ENCODE measurements at places on chromosomes 5 and 9.

GRCh38 chr5:120254385-120254784, 209.7 kb upstream of the PRR16 start:
- no peak for DNase-seq

DNA sequence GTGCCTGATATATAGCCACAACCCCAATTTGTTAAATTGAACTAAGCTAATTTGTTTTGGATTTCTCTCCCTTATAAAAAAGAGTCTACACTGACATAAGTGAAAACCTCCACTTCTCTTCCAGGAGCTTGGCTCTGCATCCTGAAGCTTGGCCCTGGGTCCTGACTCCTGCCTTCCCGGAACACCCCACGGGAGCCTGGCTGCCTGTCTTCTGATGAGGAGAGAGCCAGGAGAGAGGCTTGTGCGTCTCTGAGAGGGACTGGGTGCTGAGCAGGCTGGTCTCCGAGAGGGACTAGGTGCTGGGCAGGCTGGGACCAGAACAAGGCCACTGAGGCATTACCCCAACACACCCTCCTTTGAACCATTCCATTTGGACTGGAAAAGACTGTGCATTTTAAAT, 6.5 kb upstream of the PTGES start:
- DNase-seq, result no peak

DNA sequence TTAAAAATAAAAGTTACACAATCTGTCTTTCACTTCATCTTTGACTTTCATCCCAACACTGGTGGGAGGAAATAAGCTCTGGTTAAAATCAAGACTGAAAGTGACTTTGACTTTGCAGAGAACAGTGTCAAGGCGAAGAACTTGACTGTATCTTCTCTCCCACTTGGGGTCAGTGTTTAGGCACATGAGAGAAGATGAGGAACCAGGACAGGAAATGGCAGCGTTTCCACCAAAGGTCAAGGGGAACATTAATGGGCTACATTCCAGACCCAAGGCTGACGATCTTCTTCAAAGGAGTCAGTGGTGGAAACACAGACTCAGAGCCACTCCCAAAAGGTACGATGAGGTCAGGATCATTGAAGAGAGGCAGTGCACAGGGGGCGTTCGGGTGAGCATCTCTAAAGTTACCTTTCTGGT, 409.5 kb downstream of the ARHGEF28 start:
- no peak for DNase-seq

- DNase-seq, result no peak
These were observed 4.6 kb downstream of the SLC35A4 start for GRCh38 chr5:140569197-140569596.

DNA sequence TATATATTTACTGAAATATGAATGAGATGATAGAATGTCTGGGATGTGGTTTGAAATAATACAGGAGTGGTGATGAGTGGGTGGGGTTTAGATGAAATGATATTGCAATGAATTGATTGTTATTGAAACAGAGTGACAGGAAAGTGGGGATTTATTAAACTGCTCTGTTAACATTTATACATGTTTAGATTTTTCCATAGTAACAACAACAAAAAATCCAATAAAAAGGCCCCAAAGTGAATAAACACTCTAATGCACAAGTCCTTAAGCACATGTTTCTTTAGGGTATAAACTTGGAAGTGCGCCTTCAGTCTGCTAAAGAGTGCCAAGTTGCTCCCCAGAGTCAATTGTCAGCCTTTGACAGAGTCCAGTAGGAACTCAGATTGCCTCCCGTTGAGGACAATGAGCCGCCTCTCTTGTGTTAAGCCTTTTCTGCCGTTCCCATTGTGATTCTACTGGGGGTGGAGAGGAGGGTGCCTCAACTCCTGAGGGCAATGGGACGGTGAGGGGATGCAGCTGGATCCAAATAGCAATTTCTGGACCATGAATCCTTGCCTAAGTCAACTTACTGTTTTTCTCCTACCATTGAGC, 112.3 kb downstream of the SLC28A3 start:
- DNase-seq, result no peak

GRCh38 chr9:111350556-111350955, 20.5 kb upstream of the OR2K2 start:
- no peak for DNase-seq

GRCh38 chr5:112742424-112742823, 4.7 kb downstream of the APC start:
- no peak for DNase-seq

- DNase-seq, result no peak
These were observed 97.8 kb upstream of the RUFY1 start for GRCh38 chr5:179452356-179453230.

DNA sequence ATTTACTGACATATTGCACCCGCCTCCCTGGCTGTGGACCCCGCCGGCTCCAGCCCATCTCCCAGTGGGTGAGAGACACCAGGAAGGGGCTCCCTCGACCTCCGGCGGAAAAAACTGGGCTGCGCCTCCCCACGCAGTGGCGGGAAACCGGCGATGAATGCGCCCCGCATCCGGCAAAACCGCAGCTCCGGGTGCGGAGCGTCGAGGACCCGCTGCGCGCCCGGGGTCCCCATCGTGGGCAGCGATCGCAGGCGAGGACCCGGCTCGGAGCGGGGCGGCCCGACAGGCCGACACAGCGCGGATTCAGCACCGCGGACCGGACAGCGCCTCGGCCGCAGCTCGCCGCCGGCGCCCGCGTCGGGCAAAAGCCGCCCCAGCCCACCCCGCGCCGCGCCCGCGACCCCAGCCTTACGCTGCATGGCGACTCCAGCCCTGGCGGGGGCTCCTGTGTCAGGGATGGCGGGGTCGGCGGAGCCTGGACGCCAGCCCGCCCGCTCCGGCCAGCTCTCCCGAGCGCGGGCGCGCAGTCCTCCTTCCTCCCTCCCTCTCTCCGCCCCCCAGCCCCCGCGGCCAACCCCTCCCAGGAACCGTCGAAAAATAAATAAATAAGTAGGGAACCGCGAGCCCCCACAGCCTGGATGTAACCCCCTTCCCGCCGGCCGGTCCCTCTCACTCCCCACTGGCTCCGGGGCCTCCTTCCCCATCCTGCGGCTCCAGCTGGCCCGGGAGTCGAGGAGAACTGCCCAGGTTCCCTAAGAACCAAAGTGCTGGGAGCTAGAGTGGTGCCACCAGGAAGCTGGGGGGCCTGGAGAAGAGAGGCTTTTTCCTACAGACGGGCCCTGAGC, 3.1 kb downstream of the LHX3 start:
- DNase-seq, result no peak

DNA sequence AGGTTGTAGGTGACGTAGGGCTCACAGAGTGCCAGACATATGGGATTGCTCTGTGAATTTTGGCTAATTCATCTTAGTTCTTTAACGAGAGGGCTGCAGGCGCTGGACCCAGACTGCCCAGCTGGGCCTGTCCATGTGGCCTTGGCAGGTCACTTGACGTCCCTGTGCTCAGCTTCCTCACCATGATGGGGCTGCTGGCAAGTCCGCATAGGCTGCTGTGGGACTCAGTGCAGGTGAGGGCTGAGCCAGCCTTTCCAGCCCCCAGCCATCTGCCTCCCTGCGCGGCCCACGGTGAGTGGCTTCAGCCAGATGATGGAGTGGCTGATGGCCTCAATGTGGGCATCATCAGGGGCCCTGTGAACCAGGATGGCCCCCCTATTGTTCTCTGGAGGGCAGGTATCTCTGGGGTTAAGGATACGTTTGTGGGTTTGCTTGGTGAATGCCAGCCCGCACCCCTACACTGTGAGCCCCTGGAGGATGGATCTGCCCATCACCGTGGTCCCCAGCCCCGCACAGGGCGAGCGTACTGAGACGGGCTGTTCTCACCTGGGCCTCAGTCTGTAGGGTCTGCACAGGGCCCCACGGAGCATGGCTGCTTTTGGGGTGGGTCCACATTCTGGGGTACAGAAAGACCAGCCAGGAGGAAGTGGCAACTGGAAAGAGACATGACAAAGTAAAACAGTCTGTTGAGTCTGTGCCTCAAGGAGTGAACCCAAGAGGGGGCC, 3.7 kb downstream of the CARD19 start:
- no peak for DNase-seq

- no peak for DNase-seq
These were observed 21.0 kb downstream of the CSF1R start for GRCh38 chr5:150065346-150065745.

- DNase-seq, result no peak
These were observed 300.5 kb downstream of the SLCO4C1 start for GRCh38 chr5:101995585-101995984.

GRCh38 chr5:127848098-127848497, 144.9 kb downstream of the CCDC192 start:
- no peak for DNase-seq

- no peak for DNase-seq
These were observed 336.8 kb upstream of the PUM3 start for GRCh38 chr9:3180696-3181048.

DNA sequence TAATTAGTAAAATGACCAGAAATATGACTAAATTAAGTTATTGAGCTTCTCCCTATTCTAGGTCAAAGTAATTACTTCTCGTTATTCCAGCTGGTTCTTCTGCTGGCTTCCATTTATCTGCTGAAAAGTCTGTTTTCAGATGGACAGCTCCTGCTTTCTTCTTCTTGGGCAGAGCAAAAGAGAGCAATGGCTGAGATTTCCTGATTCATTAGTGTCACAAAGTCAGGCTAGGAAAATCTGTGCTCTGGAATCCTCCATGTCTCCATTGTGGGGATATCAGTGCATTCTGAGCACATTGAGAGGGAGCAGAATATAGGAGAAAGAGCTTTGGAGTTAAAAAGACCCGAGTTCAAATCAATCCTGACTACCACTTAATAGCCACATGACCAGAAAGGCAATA, 33.7 kb upstream of the NRG2 start:
- no peak for DNase-seq

DNA sequence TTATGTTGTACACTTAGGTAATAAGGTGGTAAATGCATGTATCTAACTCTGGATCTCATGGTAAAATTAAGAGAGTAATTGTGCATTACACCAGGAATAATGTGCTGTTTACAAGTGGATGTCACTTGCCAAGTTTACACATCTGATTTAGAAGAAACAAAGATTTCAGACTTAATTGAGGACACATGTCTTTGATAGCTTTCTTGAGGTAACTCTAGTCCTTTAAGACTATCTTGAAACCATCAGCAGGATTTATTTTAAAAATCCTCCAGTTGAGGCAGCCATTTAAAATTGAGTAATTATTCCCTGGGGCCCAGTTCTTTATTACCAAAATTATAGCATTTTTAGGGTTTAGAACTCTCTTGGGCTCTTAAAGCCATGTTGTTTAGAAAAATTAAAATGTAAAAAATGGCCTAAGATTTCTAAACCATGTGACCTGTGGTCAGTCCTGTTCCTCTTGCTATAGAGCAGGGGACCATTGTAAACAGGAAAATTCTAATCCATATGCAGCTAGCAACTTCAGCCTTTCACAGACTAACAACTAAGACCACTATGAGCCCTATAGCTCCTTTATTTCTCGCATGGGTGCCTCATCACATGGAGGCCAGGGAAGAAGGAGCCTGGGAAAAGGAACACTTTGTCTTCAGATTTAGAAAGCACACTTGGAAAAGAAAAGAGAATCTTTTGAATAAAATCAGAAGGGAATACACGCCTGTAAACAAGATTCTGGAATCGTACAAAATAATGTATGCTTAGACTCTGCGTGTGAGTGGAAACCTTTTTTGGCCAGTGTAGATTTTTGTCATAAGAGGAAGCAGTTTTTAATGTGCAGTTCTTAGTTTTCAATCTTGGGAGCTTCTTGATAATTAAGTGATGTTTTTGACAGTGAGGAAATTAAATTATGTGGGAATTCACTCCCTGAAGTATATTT, 71.2 kb downstream of the ZSWIM6 start:
- DNase-seq, result no peak

GRCh38 chr5:41508186-41508585, 2.2 kb downstream of the PLCXD3 start:
- no peak for DNase-seq

- DNase-seq, result no peak
These were observed 44.7 kb upstream of the TMEM215 start for GRCh38 chr9:32738501-32739172.

GRCh38 chr9:69016191-69017096, 2.5 kb upstream of the PRKACG start:
- no peak for DNase-seq

- no peak for DNase-seq
These were observed 39.4 kb downstream of the LURAP1L start for GRCh38 chr9:12813960-12814876.

- no peak for DNase-seq
These were observed 26.7 kb downstream of the LNPEP start for GRCh38 chr5:96962540-96962991.

DNA sequence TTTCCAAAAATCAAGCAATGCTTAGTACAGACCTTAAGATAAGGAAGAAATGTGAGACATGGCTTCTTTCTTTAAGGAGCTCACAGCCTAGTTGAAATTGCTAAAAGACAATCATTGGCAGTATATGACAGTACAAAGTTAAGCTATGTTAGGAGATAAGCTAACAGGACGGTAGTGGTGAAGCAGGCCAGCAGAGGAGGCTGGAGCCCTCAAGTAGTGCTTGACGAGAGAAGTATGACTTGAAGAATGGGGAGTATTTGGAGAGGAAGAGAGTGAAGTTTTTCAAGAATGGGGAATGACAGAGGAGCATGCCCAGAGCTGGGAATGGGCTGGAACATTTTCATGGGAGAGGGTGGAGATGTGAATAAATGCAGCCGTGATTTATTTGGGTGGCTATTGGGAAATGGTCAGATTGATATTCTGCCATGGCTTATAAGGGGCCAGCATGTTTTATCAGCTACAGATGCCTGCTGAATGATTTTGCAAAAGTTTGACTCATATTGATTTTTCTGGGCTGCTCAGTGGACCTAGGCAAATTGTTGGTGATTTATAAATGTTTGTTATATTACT, 43.7 kb downstream of the LURAP1L start:
- DNase-seq, result no peak

- no peak for DNase-seq
These were observed 431.2 kb downstream of the AGTPBP1 start for GRCh38 chr9:85310573-85310972.

- no peak for DNase-seq
These were observed 106.3 kb downstream of the PCSK5 start for GRCh38 chr9:75996726-75997125.

GRCh38 chr9:124079176-124079925, 67.8 kb downstream of the LHX2 start:
- no peak for DNase-seq

- DNase-seq, result no peak
These were observed 194.4 kb upstream of the SLC27A6 start for GRCh38 chr5:128770907-128771306.

DNA sequence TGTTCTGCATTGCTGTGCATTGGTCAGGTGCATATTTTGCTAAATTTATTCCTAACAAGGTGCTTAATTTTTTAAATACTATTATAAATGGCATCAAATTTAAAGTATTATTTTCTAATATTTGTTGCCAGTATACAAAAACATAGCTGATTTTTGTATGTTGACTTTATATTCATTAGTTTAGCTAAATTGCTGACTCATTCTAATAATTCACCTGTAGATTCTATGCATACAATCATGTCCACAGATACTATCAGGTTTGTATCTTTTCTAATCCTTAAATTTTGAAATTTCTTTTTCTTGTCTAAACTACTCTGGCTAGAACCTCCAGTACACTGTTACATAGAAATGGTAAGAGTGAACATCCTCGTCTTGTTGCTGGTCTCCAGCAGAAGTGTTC, 657.6 kb downstream of the CCDC171 start:
- no peak for DNase-seq

GRCh38 chr5:112036206-112036605, 279.2 kb upstream of the NREP start:
- DNase-seq, result no peak

GRCh38 chr5:68657055-68657961, 436.5 kb upstream of the SLC30A5 start:
- DNase-seq, result no peak

- no peak for DNase-seq
These were observed 657 bp downstream of the MTRR start for GRCh38 chr5:7869474-7870136.

GRCh38 chr5:45639040-45639439, 57.1 kb downstream of the HCN1 start:
- no peak for DNase-seq
